ENCODE measurements at places on chromosomes 1 and 21.

GRCh38 chr1:29197993-29198392 lies 16.3 kb upstream of the SRSF4 start:
- no peak for DNase-seq

- peak; percentile 66 for DNase-seq
Observed at GRCh38 chr1:57468641-57469523, 45.0 kb upstream of the DAB1 start.

DNA sequence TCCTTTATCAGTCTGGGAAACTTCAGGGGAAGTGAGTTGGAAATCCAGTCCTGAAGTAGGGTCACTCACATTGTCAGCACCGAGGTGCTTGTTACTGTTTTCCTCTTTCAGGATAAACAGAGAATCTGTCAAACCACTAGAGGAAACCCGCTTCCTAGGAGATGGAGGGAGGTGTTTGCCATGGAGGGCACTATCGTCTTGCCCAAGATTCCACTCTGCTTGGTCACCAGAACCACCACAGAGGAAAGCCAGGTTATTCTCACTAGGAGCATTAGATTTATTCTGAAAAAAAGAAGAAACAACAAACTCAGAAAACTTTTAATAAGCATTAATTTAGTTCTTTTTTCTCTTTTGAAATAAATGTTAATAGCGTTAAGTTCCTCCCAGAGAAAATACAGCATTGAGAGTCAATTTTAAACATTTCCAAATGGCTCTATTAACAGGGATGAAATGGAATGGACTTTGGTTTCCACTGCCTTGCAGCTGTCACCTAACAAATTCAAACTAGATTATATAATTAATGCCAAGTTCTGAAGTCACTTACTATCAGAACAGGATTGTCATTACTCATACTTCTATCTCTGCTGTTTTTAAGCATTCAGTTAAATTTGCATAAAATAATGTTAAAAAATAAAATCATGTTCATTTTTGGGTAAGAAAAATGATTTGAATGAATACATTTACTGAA lies 242.8 kb downstream of the CRB1 start:
- no peak for DNase-seq

- DNase-seq, result no peak
Observed at GRCh38 chr1:1302006-1302430, 5.7 kb downstream of the ACAP3 start.

DNA sequence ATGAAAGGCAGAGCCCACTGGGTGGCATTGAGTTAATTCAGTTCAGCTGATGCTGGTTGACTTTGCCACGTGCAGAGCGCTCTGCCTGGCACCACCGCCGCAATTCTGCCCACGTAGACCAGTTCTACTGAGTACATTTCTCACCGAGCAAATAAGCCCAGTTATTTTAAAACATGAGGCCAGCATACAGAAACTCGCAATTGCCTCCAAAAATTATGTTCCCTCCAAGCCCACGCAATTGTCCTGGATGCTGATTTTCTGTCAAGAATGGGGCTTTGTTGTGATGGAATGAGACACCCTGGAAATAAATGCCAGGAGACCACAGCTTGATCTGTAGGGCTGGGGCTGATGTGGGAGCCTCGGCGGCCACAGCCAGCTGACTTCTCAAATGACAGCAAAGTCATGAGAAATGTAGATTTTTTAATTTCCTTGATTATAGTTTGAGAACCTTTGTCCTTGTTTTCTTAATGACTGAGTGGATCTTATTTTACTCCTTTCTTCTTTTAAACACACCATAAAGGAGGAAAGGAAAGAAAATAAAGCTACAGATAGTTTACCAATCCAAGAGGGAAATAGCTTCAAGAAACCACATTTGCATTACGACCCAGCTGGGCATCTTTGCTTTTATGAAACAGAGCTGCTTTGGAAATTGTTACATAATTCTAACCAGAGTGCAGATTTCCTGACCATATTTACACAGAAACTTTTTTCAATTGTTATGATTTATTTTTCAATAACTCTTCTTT lies 11.6 kb upstream of the PARP1 start:
- DNase-seq, result no peak

GRCh38 chr1:200846398-200846797 lies 26.4 kb upstream of the GPR25 start:
- peak; percentile 15 for DNase-seq

DNA sequence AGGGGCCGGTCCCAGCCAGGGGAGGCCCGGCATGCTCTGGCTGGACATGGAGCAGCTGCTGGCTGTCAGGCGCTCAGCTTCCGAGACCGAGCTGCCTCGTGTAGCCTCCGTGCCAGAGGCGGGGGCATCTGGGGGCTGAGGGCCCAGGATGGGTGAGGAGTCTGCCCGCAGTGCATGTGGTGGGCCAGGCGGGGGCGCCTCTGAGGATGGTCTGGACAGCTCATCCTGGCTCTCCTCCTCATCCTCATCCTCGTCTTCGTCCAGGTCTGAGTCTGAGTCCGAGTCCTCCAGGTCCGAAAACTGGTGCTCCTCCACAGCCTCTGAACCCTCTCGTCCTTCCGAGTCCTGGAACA lies 28.9 kb upstream of the EDN2 start:
- no peak for DNase-seq

DNA sequence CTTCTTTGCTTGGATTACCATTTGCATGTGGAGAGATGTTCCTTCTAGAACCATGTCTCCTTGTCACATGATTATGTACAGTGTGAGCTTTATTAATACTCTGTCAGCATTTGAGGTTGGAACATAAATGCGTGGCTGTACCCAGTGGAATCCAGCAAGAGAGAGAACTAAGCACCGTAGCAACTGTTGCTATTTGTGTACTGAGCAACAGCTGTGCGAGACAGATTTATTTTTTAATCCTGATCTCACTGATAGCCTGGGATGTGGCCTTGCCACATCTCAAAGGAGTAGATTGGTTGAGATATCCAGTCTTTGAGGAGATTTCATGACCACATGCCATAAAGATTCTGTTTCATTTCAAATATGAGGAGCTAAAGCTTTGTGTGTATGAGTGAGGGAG lies 43.4 kb downstream of the KIF1B start:
- peak; percentile 97 for DNase-seq

DNA sequence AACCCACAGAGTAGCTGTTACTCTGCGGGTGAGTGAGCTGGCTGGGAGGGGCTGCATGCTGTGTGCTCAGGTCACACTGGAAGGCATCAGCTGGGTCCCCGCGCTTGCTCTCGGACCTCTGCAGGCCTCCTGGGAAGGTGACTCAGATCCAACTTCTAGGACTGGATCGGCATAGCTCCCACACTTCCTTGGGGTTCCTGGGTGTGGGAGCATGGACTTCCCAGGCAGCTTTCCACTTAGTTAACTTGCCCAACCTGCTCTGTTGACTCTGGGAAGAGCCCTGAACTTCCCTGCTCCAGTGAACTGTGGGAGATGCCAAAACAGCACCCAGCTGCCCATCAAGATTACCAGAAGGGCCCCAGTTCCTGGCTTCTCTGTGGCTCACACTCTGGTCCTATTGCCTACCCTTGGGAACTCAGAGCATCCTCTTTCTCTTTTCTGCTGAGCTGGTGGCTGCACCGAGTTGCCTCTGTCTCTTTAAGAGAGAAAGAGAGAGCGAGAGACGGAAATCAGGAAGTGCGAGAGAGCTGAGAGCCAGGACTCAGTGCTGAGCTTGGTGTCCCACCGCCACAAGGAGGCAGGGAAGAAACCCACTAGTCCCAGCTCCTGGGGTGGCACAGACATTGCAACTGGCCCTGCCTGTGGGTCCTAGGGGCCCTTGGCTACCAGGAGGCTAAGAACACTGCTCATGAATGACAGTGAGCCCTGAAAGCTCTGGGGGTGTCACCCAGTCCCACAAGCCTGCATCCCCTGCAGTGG lies at the start of gene IKBKE:
IKBKE (plus strand) TSS at position 544 of the 759 bp plus-strand sequence. CDS start 2,752 bp downstream, outside the sequence.
- DNase-seq, result peak; percentile 87

GRCh38 chr21:41506005-41506594 lies 1.9 kb downstream of the TMPRSS2 start:
- no peak for DNase-seq

DNA sequence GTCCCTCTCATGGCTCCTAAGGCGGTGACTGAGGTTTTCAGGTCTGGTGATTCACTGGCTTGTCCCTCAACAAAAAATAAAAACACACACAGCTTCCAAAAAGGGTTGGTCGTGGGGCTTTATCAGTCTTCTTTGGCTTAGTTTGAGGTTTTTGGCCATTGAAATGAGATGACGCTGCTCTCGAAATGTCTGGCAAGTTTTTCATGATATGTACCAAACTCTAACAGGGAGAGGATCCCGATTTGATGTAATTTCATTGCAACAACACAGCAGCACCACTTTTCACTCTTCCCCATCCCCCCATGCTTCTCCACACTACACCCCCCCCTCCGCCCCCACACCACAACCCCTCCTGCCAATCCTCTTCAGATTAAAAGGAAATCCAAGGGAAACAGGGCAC lies 187.1 kb upstream of the NFIA start:
- DNase-seq, result peak; percentile 54

DNA sequence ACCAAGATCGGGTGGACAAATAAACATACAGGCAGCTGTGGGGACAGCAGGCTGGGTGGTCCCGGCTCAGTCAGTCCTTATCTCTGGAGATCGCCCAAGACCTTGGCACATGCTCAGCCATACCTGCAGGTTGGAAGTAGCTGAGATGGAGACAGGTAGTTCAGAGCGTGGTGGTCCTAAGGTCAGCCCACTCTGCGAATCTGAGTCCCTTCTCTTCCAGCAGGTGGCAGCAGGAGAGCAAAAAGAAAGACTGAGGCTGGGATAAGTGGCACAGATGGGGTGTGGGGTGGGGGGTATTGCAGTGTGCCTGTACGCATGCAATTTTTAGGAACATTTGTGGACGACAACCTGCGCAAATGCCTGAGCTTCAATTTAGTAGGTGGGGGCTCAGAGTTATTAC lies 104.9 kb downstream of the TENT5C start:
- DNase-seq, result no peak

DNA sequence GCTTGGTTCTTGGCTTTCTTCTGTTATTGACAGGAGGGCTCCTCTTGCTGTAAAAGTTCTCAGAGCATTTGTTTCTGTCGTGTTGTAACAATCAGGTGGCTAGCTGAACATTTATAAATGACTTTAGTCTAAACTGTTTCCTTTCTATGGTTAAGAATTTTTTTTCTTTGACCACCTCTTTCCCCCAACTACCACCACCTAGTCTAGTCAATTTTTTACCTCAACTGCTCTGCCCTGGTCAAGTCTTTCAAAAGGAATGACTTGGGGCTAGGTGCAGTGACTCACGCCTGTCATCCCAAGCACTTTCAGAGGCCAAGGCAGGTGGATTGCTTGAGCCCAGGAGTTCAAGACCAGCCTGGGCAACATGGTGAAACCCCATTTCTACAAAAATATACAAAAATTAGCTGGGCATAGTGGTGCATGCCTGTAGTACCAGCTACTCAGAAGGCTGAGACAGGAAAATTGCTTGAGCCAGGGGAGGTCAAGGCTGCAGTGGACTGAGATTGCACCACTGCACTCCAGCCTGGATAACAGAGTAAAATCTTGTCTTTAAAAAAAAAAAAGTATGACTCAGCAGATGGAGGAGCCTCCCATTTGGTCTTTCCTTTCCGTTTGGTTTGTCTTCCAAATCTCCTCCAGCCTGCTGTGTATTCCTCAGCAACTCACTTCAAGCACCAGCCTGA lies 40.7 kb downstream of the MAP3K21 start:
- no peak for DNase-seq

DNA sequence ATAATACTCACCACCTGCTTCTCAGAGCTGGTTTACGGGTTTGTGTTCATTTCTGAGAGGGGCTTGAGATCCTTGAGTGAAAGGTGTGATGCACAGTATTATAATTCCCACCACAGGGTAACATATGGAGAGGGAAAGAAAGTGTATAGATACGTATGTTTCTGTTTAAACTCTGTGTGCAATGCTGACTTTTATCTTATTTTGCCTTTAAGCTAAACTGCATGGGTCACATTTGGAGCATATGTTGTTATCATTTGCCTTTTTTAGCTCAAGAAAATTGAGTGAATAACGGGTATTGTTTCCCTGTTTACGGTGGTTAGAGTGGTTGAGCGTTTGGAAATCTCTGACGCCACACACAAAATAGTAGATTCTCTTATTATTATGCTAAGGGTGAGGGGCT lies 191.1 kb upstream of the NFIA start:
- DNase-seq, result no peak

GRCh38 chr1:193311226-193311948 lies 125.0 kb upstream of the B3GALT2 start:
- DNase-seq, result no peak

DNA sequence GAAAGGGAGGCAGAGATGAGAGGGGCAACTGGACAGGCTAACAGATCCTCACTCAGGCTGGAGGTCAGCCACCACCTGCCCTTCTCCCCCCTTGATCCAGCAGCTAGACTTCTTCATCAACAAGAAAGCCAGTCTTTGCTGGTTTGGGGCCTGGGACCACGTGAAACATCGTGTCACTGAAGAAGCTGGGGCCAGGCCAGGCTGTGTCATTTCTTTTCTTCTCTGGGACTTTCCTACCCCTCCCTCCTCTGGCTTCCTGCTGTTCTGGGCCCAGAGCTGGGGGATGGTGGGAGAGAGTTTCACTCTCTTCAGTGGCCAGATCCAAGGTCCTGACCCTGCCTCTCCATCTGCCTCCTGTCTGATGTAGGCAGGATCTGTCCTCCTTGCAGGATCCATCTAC lies 18.1 kb upstream of the SLC26A9 start:
- DNase-seq, result peak; percentile 64

DNA sequence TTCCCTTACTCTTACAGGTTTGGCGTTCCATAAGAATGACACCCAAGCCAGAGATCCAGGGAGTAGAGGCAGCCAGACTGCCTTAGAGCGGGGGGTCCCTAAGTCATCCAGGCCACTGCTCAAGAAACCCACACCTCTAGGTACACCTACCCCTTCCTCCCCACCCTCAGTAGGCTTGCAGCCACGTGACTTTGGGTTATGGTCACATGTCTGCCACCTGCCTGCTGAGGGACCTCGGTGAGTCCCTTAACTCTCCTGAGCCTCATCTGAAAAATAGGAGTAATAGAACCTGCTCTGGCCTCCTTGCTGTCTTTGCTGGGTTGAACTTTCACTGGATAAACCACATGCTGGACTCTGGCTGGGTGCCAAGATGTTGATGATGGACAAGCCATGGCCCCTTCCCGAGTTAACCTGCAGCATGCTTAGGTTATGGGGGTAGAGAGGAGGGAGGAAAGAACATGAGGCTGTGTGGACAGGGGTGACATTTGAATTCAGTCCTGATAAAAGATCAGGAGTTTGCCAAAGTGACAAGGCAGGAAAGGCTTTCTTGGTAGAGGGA lies 4.5 kb downstream of the RPS6KA1 start:
- no peak for DNase-seq

DNA sequence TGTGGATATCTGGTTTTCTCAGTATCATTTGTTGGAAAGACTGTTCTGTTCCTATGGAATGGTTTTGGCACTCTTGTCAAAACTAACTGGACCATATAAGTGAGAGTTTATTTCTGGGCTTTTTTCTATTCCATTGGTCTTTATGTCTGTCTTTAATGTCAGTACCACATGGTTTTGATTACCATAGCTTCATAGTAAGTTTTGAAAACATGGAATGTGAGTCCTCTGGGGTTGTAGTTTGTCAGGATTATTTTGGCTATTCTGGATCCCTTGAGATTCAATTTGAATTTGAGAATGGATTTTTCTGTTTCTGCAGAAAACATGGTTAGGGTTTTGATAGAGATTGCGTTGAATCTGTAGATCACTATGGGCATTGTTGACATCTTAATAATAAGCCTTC lies 107.9 kb downstream of the ZFYVE9 start:
- no peak for DNase-seq
